ENCODE measurements at places on chromosomes 16 and 17.

- no peak for DNase-seq
Observed at GRCh38 chr17:82369211-82369610, 2.4 kb upstream of the UTS2R start.

- DNase-seq = no peak
Observed at GRCh38 chr17:68824707-68825106, 130.5 kb downstream of the ABCA8 start.

DNA sequence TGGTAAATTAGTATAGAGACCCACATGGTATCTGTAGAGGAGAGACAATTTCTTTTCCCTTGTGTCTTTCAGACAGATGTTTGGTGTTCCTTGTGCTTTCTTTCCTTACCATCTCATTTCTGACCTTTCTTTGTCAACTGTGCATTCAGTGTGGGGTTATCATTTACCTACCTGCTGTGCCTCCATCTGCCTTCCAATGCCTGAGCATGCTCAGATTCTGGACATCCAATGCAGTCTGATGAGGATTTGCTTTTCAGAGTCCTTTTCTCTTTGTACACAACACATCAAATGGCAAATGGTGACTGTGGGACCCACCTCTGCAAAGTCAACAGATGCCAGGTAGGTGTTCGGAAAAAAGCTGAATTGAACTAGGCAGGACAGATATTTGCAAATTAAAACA, 364.8 kb downstream of the CA10 start:
- no peak for DNase-seq

- no peak for DNase-seq
Observed at GRCh38 chr16:65119901-65120401, 1.9 kb downstream of the CDH11 start.

- peak; percentile 51 for DNase-seq
Observed at GRCh38 chr17:78993241-78993956, 13.7 kb upstream of the LGALS3BP start.

DNA sequence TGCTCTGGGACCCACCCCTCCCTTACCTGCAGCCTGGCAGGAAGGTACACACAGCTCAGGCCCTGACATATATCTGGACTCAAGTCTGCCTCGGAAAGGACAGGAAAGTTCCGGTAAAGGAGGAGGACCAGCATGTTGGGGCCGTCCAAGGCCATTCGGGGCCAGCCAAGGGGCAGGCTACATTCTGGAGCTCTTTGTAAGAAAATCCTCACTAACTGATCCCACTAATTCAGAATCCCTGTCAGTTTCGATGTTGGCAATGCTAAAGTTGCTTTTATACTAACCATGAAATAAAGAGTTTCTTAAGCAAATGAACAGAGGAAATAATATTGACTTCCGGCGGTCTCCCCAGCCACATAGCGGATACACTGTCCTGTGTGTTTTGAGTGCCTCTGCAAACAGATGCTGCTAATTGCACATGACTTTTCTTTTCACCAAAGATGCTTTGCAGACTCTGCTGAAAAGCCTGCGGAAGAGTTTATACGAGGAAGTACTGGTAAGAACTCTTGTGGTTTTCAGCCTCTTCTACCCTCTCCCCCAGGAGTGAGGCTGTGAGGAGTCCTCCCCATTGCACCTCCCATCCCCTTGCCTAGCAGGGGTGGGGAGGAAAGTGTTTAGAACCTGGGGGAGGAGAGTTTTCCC, 54.8 kb downstream of the PLXDC1 start:
- no peak for DNase-seq

DNA sequence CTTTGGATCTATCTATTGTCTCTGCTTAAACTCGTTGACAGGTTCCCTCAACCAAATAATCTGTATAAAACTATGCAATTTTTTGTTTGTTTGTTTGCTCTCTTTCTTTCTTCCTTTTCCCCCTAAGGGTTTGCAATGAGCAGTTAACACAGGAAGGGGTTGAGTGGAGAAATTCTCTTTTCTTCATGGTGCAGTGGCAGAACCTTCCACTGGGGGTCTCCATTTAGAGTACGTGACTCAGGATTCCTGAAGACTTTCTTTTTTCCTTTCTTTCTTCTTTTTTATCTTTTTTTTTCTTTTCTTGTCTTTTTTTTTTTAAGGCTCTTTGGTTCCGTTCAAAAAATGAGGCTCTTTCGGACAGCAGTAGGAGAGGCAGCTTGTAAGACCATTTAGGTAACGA, 19.5 kb upstream of the RBFOX1 start:
- DNase-seq = no peak

- no peak for DNase-seq
Observed at GRCh38 chr17:17204041-17204591, 2.0 kb downstream of the PLD6 start.

DNA sequence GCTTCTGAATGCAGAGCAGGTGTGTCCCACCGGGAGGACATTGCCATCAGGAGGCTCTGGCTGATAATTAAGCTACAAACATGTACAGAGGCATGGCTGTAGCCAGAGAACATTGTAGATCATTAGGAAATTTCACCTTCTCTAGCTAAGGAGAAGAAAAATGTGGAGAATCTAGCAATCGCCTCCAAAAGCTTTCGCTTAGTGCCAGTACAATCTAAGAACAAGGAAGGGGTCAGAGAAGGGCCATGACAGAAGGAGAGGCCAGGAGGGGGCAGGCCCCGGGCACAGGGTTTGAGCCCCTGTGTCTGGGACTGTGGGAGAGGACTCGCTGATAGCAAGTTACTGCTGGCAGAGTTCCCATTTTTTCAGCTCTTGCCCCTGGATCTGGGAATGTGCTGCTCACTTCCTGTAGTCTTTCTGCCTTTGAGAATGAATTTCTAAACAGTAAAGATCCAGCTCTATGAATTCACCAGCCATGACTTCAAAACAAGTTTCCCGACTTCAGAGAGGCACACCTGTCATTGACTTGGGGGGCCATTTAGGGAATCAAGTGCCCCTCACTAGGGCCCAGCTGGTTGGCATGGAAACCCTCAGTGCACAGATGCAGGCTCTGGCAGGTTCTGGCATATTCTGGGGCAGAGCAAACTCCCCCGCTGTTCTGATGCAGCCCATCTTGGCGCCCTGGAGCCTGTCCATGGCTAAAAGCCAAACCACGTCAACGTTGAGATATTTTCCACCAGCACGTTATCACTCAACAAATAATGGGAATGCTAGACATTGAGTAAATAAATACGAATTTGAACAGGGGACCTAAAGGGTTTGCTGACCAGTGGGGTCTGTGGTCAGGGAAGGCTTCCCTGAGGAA, 59.5 kb upstream of the CACNG4 start:
- DNase-seq = no peak

- DNase-seq = no peak
Observed at GRCh38 chr17:34377078-34377823, 14.2 kb upstream of the CCL1 start.

DNA sequence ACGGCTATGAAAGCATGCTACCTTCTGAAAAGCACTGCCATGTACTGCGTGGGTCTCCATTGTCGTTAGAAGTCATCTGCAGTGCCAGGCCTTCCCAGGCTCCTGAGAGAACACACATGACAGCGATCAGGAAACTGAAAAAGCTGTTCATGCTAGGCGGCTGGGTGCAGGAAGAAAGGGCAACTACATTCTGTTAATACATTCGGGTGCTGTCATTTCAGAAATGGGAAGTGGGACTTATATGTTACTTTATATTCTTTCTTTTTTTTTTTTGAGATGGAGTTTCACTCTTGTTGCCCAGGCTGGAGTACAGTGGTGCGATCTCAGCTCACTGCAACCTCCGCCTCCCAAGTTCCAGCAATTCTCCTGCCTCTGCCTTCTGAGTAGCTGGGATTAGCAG, 19.9 kb downstream of the CFAP20 start:
- no peak for DNase-seq

DNA sequence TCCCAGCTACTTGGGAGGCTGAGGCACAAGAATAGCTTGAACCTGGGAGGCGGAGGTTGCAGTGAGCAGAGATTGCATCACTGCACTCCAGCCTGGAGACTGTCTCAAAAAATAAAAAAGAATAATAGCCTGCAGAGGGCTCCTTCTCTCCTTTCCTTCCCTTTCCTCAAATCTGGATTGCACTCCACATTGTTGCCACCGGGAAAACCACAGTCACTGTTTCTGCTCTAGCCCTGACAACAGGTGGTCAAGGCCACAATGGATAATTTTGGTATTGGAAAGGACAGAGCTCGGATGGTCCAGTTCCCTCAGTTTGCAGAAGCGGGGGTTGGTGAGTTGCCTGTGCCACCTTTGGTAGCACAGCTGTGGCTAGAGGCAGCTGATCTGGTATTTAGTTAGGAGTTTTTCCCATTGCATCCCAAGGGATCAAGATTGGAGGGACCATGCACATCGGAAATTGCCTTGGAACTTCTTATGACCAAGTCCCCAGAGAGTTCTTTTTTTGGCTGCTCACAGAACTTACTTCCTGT, 44.7 kb upstream of the PRSS54 start:
- DNase-seq = no peak

DNA sequence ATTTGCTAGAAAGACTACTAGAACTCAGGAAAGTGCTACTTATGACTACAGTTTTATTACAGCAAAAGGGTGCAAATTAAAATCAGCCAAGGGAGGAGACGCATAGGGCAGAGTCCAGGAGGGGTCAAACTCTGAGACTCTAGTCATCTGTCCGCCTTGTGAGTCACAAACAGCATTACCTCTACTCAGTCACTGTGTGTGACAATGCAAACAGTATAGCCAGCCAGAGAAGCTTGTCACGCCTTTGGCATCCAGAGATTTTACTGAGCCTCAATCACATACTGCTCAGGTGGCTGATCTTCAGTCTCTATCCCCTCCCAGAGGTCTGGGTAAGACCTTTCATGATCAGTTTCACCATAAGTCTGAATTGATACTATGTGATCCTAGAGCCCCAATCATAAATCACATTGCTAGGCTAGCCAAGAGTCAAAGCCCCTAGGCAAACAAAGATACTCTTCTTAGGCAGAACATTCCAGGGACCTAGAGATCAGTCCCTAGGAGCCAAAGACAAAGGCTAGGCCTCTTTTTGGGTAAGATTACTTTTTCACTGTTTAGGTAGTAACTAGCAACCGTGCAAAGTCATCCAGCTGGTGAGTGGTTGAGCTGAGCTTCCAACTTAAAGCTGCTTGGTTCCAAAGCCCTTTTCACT, 48.8 kb upstream of the CLEC19A start:
- no peak for DNase-seq

DNA sequence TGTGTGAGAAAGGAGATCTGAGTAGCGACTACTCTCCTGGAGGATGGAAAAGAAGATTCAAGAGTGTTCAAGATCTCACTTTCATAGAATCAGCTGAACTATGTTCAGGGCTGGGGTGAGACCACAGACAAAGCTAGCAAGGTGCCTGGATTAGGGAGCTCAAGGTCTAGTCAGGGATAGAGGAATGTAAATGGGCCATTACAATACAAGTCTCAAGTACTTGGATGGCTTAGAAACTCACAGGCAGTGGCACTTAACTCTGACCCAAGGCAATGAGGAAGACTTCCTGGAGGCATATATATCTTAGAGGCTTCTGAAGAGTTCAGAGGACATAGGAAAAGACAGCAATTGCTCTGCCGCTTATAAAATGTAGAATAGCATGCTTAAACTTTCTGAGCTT, 184.9 kb upstream of the CDH11 start:
- no peak for DNase-seq

DNA sequence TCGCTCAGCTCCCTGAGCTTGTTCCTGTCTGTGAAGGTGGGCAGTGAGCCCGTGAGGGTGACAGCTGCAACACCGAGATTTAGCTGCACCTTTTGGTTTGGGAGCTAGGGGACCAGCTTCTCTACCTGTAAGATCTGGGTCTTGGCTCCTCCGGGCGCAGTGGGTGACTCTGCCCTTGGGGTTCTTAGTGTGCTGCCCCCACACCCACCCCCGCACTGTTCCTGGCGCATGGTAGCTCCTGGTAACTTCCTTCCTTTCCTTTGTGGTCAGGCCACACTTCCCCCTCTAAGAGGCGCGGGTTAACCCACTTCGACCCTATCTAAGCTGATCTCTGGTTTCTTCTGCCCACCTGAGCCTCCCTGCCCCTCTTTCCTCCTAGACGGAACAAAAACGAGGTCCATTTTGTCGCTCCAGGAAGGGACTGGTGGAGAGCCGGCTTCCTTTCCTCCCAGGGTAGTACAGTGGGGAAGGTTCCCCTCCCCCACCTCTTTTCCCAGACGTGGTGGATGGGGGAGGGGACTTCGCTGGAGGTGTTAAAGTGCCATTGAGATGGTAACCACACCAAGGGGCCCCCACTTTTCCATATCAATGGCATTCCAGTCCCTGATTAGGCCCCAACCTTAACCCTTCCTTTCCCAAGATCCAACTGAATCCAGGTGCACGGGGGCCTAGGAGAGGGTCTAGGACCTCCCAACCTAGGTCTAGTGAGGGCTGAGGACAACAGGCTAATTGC, 4.6 kb upstream of the CLDN9 start:
- no peak for DNase-seq

DNA sequence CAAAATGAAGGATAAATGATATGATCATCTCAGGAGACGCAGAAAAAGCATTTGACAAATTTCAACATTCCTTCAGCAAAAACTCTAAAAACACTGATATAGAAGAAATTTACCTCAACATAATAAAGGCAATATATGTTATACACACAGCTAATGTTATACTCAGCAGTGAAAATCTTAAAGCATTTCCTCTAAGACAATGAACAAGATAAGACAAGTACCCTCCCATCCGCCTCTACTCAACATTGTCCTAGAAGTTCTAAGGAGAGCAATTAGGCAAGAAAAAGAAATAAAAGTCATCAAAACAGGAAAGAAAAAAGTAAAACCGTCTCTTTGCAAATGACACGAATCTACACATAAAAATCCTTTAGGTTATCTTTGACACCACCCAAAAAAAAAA, 1432.8 kb downstream of the CDH11 start:
- no peak for DNase-seq

DNA sequence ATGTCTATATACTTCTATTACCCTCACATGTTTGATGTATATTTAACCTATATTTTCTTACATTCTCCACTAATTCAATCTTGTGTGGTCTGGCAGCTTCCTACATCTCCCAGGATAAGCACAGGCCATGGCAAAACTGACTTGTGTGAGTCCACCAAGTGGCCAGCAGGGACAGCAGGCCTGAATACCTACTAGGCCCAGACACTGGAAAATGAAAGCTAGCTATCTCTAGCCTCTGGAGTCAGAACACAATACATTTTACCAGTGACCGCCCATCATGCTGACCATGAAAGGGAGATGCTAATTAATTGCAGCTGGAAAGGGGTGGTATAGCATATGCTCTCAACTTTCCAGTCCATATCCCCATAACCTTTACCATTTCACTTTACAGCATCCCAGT, 132.3 kb downstream of the PCTP start:
- no peak for DNase-seq
